ENCODE measurements at places on chromosomes 16 and 17. TPM values are rescaled to one million over a fixed set of nuclear protein-coding genes. Genes with fewer than 3 reads are reported as not detected.
A peak's percentile ranks its signal among the peaks of the same experiment; 100 is the strongest.

The SDF2 gene
- total RNA-seq, result 55.1 TPM

- H3K36me3 ChIP-seq, result no peaks in the 10 kb centered on the region
- no peak overlapping the region for H3K4me3 ChIP-seq
- peaks cover 17% of the 10 kb centered on the region for H3K27me3 ChIP-seq
- DNase-seq, result no peak
- H3K4me1 ChIP-seq, result no peaks in the 10 kb centered on the region
These were observed 2.5 kb upstream of the ZNF423 start for GRCh38 chr16:49858200-49859124.

The KRT31 gene
- total RNA-seq, result not detected

The GLIS2 gene
- 0.26 TPM for total RNA-seq

The YBX2 gene
- total RNA-seq, result 0.26 TPM

DNA sequence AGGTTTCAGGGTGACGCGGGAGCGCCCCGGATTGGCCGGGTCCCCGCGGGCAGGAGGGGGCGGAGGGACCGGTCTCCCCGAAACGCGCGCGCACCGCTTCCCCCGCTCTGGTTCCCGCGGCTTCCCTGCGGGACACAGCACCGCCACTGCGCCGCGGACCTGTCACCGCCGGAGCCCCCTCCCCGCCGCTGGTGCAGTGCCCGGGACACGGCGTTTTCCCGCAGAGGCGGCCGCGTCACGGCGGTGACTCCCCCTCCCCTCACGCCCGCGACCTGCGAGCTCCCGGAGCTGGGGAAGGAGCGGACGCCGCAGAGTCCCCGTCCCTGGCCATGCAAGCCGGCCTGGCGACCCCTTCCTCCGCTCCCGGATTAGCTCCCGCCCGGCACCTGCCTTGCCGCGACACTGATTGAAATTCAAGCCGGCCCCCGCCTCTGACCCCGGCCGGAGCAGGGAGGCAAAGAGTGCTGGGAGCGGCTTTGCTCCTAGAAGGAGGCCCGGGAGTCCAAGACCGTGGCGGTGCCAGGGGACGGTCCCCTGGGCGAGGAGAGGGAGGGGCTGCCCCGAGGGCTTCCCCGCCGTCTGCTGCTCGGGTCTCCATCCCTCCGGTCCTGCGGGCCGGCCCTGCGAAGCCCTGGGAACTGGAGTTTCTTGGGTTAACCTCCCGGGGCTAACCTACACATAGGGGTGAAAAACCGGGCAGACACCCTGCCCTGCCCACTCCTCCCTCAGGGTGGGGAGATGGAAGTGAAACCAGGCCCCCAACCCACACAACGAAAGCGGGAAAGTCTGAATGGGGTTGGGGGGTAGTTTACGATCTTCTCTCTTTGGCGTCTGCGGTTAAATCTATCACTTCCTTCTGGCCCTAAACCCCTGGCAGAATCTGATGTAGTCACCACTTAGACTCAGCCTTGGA lies 1.0 kb downstream of the RHBDL3 start:
- H3K4me3 ChIP-seq, result peak overlapping the region; percentile 56
- peaks cover 31% of the 10 kb centered on the region for H3K27me3 ChIP-seq
- H3K27ac ChIP-seq, result no peak overlapping the region

- DNase-seq, result no peak
- no peaks in the 10 kb centered on the region for H3K27me3 ChIP-seq
- no peaks in the 10 kb centered on the region for H3K36me3 ChIP-seq
- no peak overlapping the region for H3K4me3 ChIP-seq
These were observed 78.8 kb downstream of the BMERB1 start for GRCh38 chr16:15513156-15513555.
